ENCODE measurements at places on chromosomes 6 and 20.

GRCh38 chr6:22883061-22883717 is 313.8 kb downstream of the HDGFL1 start:
- DNase-seq = no peak

GRCh38 chr6:134026597-134026996 is 25.8 kb downstream of the SLC2A12 start:
- no peak for DNase-seq

- no peak for DNase-seq
These were observed 51.1 kb downstream of the RCAN2 start for GRCh38 chr6:46440141-46440540.

DNA sequence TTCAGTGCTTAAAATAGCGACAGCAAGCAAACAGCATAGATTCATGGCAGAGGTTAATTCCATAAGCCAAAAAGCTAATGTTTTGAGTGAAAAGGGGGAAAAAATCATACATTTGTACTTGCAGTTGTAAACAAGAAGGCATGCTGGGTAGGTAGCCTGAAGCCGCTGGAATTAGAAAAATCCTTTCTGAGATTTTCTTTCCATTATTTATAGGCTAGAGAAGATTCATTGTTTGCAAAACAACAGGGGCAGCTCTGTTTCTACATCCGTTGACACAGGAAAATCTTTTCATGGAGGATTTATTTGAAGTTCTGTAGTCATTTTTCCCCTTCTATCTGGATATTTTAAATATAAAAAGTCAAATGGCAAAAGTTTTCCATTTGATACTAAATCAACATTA is 843.9 kb downstream of the QKI start:
- DNase-seq = no peak

GRCh38 chr6:56101141-56101553 is 146.2 kb downstream of the COL21A1 start:
- no peak for DNase-seq

DNA sequence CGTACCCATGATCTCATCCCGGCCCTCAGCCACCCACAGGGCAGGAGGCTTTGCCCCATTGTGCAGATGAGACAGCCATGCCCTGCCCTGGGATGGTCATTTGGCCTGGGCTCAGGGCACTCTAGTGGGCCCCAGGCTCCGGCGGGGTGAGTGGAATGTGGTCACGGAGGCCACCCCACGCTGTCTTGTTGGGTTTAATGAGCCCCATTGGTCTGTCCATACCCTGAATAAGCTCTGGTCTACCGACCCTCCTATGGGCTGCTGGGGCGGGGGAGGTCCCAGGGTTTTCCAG is 50.6 kb downstream of the FGD2 start:
- DNase-seq = no peak

DNA sequence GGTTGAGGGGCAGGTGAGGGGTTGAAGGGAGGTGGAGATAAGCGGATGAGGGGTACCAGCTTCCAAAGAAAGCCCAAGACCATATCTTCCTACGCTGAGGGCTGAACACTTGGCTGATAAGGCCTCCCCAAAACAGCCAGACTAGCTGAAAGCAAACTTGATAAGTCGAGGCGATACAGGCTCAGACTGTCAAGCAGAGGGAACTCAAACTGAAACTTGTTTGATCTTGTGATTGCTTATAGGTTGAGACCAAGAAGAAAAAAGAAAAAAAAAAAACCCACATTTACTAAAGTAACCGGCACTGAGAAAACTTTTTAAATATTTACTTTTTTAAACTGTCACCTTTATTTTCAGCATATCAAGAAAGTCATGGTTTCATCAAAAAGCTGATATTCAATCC is 73.6 kb downstream of the TRERF1 start:
- no peak for DNase-seq

DNA sequence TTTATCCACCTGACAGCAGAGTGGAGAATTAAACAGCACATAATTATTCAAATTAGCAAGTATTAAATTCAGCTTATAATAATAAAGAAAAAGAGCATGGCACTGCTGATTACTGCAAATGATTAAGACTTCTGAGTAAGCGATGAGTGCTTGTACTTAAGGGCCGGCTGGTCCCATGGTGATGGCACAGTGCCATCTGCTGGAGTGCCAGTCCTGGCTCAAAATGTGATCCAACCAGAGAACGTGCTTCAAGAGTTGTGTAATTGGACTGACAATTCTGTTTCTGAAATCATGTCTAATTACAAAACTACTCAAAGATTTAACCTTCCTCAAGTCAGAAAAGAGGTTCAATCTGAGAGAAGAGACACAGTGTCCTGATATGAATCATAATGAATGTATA is 181.6 kb upstream of the RGS17 start:
- peak; percentile 55 for DNase-seq

DNA sequence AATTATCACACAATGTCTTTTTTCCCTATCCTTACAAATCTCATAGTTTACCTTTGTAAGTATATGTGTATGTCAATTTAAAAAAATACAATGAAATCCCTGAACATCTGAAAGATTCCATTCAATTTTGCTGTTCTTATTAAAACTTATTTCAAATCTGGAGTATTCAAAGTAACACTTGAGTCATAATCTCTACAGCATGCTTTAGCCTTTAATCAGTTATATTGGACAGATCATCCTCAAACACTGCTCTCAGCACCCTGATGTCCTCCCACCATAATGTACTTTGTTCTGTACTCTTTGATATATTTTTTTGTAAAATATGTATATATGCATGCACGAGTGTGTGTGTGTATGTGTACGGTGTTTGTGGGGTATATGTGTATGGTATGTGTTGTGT is 83.0 kb upstream of the RPS6KA2 start:
- DNase-seq = no peak

DNA sequence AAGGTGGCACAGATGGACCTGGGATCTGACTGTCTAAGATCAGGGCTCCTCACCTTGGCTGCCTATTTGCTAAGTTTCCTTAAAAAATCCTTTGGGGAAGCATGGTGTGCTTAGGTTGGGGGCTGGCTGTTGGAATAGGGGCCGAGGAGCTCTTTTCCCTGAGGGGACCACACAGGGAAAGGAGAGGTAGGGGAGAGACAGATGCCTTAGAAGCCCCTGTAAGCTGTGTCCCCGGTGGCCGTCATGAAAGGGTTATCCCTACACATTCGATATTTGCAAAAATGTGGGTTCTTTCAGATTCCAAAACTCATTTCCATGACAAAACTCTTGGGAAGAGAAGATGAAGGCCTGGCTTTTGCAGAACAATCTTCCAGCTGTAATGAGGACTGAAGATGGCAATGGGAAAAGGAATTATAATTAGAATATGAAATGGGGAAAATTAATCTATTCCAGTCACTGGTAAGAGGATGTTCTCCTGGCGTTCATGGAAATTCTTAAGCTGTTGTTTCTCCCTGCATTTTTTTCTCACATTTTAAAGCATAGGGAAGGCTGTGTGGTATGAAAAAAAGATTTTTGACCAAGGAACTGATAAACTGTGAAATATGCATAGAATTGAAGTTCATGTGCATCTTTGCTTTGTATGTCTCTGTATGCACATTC is 53.8 kb downstream of the TOX2 start:
- DNase-seq = no peak

DNA sequence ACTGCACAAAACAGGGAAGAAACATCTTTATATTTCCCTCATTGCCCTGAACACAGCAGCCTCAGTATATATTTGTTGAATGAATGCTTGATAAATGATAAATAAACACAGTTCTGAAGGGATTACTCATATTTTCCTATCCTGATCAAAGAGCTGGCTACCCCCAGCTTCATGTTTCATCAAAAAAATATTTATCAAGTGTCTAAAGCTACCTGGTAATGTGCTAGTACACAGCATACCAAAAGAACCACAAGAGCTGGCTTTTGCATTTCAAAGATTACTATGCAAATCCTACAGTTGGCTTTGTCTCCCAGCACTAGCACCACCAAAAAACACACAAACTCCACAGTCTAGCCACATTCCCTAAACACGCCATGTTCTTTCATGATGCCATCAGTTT is 130.0 kb downstream of the BTBD9 start:
- DNase-seq = no peak

DNA sequence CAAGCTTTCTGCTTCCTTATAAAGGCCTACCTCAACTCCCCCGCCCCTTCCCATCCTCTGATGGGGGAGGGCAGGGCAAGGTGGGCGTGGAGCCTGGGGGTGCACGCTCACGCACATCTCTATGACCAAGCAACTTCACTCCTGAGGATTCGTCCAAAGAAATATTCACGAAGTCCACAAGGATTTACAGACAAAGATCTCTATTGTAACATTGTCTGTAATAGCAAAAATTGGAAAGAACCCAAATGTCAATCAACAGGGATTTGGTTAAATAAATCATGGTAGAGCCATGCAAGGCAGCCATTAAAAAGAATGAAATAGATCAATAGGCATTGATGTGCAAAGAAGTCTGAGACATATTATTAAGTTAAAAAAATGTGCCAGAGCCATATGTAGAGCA is 130.4 kb upstream of the AFDN start:
- no peak for DNase-seq

DNA sequence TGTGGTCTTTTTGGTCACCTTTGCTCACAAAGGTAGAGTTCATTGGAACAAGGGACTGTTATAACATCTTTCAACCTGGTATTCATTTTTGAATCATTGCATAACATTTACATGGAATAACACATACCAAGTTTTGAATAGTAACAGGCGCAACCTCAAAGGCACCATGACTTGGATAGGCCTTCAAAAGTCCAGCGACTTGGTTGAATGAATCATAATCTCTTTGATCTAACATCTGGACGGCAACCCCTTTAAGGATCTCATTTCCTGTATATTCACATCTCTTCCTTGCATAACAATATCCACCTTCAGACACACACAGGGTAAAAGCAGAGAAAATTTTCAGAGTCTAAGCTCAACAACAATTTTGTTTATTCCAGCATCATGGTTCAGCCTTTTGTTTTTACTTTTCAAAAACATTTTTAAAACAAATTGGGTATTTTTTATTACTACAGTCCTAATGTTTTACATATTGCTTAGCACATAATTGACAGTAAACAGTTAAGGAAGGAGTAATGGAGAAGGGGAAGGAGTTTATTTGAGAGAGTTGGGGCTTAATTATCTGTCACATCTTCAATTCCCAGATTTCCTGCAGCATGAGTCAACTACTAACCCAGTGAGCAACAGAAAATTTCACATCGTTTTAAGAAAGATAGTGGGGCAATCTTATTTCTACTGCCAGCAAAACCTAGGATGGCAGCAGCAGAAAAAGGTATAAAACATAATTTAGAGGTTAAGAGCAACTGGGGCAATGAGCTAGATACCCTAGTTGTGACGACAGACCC is 41.8 kb upstream of the F13A1 start:
- no peak for DNase-seq

DNA sequence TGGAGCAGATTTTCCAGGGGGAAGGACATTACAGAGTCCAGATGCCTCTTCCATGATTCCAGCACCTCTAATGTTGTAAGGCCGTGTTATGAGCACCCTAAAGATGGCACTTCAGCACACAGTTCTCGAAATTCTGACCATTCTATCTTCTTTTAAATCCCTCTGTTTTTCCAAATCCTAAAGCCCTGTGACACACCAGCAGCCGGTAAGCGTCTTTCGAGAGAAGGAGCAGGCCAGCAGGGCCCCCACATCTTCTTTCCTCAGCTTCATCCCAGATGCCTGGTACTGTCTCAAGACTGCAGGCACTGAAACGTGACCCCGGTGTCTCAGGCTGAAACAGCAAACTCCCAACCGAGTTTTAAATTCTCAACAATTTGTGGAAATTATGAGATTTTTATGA is 211.6 kb upstream of the FOXQ1 start:
- no peak for DNase-seq

GRCh38 chr6:136014454-136015437 is 163.2 kb downstream of the PDE7B start:
- DNase-seq = no peak

- no peak for DNase-seq
These were observed 162.4 kb downstream of the ID4 start for GRCh38 chr6:19999319-20000191.

GRCh38 chr20:47981222-47981621 is 195.9 kb upstream of the SULF2 start:
- no peak for DNase-seq

DNA sequence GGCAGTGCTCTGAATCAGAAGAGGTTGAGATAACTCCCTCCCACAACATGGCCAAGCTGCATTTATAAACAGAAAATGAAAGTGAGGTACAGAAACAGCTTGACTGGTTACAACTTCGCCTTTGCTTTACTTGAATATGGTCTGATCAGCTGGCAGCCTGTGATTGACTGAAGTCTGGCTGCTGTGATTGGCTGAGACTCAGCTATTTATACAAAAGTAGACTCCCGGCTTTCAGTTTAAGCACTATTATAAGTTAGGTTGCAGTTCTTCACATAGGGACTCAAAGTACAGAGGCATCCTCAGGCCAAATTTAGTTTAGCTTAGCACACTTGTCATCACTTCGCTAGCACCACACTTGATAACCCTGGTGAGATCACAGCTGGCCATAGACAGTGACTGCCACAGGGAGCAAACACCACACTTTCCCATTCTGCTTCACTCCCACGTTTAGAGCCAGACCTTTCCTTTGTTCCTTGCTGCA is 362.6 kb downstream of the EPM2A start:
- DNase-seq = no peak

- no peak for DNase-seq
These were observed 39.3 kb upstream of the DSN1 start for GRCh38 chr20:36812594-36813463.

- DNase-seq = no peak
These were observed 466.2 kb downstream of the CDH26 start for GRCh38 chr20:60424267-60424902.

DNA sequence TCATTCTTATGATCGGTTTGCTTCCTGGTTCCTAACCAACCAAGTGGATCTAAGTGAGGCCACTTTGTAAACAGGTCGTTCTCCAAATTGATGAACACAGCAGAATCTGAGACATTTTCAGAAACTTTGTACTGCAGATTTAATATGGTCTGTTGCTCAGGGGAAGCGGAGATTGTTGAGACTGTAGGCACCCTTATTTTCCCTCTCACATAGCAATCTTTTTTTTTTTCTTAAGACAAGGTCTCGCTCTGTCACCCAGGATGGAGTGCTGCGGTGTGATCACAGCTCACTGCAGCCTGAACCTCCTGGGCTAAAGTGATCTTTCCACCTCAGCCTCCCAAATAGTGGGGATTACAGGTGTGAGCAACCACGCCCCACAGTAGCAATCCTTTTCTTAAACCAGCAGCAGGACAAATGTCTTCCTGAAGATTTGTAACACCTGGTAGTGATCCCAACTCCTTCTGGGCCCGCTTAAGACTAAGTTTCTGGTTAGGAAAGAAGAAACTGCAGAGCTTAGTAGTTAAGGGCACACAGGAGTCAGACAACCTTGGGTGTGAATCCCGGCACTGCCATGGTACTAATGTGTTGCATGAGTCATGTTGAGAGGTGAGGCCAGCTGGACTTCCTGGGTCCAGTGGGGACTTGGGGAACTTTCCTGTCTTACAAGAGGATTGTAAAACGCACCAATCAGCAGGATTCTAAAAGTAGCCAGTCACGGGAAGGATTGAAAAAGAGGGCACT is 48.4 kb upstream of the EZR start:
- DNase-seq = no peak

DNA sequence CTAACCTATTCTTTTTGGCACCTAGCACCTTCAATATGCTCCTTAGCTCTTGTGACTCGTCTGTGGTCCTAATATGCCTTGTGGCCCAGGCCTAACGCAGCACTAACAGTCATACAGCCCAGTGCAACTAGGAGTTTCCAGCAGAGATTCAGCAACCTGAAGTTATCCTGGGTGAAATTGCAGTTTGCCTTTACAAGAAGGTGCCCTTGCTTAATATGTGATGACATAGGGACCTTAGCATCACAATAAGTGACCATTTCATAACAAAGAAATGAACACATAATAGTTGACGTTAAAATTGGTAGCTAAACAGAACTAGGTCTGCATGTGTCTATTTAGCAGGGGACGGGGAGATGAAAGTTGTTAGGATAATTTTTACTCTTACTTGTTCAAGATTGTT is 10.1 kb downstream of the FIG4 start:
- DNase-seq = no peak
